ENCODE measurements at places on chromosomes 1 and 21. TPM values are rescaled to one million over a fixed set of nuclear protein-coding genes. Genes with fewer than 3 reads are reported as not detected.

The FCN3 gene
- not detected for total RNA-seq

The CACNA1S gene
- not detected for total RNA-seq

- H3K27me3 ChIP-seq, result peaks cover 4% of the 10 kb centered on the region
- H3K4me1 ChIP-seq, result no peaks in the 10 kb centered on the region
- no peaks in the 10 kb centered on the region for H3K36me3 ChIP-seq
Observed at GRCh38 chr1:98437540-98437939, 224.0 kb upstream of the SNX7 start.

DNA sequence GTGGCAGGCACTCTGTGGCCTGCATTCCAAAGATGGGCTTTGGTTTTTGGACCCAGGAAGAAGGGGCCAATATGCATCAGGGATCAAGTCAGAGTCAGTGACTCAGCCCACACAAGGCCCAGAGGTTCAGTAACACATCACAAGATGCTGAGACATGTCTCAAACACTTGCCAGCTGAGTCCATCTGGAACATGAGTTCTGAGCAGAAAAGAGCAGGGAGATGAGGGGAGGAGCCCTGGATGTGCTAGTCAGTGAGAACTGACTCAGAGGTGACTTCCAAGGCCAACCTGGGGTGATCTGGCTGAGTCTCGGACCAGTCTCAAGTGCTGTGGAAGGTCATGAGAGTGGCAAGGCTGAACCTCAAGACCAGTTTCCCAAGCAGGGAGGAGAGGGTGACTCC is 150.1 kb downstream of the CDC7 start:
- no peak overlapping the region for H3K4me3 ChIP-seq
- no peak overlapping the region for H3K27ac ChIP-seq
- H3K4me1 ChIP-seq, result peaks cover 6% of the 10 kb centered on the region
- DNase-seq, result no peak

GRCh38 chr1:5637171-5637570 is 355.1 kb downstream of the NPHP4 start:
- H3K4me1 ChIP-seq, result peaks cover 1% of the 10 kb centered on the region
- H3K27ac ChIP-seq, result no peak overlapping the region
- peaks cover 28% of the 10 kb centered on the region for H3K27me3 ChIP-seq
- DNase-seq, result no peak

The CFAP45 gene
- 0.80 TPM for total RNA-seq

The TFF2 gene
- total RNA-seq, result not detected

DNA sequence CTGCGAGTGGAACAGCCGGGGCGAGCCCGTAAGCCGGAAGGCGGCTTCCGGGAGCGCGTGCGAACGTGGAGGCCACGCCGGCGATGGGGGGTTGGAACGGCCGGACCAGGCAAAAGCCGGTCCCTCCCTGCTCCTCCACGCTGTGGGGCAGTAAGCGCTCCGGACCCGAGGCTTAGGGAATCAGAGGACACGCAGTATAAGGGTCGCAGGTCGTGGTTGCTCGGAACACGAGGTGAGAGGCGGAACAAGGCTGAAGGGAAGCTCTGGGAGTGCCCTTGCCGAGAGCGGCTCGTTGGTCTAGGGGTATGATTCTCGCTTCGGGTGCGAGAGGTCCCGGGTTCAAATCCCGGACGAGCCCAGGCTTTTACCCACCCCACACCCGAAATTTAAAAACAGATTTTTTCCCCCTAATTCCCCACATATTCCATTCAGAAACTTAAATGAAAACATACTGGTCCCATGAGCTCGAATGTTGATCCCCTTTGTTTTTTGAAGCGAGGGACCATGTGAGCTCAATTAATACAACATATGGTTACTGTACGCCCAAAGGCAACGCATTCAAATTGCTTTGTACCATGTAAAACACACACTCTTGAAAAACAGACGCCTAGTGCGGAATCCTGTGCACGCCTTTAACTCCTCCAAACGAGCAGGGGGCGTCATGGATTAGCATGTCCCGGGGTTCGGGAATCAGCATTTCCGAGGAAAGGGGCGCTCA is 7.2 kb upstream of the MPZL1 start:
- peaks cover 40% of the 10 kb centered on the region for H3K4me1 ChIP-seq
- H3K36me3 ChIP-seq, result peaks cover 7% of the 10 kb centered on the region
- H3K27ac ChIP-seq, result peak overlapping the region; percentile 97
- peak; percentile 81 for DNase-seq
- H3K4me3 ChIP-seq, result peak overlapping the region; percentile 88
- peaks cover 11% of the 10 kb centered on the region for H3K27me3 ChIP-seq

DNA sequence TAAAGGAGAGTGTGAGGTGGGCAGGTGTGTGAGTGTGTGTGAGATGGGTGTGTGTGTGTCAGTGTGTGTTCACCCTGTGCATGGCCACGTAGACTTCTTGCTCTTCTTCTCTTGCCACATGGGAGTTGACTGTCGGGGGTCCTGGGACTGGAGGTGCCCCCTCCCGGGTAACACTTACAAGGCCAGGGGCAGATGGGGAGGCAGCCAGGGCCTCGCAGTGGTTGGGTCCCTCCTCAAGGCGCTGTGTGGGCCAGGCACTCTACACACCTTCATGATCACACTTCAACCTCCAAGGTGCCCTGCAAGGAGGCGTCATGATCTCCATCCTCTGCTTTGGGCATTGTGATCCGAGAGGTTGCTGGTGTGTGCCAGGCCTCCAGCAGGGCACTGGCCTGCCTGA is 2.3 kb downstream of the PLA2G2F start:
- H3K36me3 ChIP-seq, result no peaks in the 10 kb centered on the region
- H3K4me1 ChIP-seq, result no peaks in the 10 kb centered on the region

GRCh38 chr1:216742625-216743024 is 19.4 kb upstream of the ESRRG start:
- no peaks in the 10 kb centered on the region for H3K36me3 ChIP-seq
- no peaks in the 10 kb centered on the region for H3K27me3 ChIP-seq
- DNase-seq, result no peak

- H3K4me3 ChIP-seq, result no peak overlapping the region
- no peaks in the 10 kb centered on the region for H3K36me3 ChIP-seq
- H3K27ac ChIP-seq, result no peak overlapping the region
Observed at GRCh38 chr1:222759451-222760035, 22.5 kb downstream of the FAM177B start.

GRCh38 chr1:205680073-205680851 is at the start of gene SLC45A3:
TSS of gene SLC45A3 (minus strand) at chr1:205680509. CDS start at chr1:205664656, 15,853 bp downstream.
- peaks cover 7% of the 10 kb centered on the region for H3K4me1 ChIP-seq
- H3K27me3 ChIP-seq, result peaks cover 18% of the 10 kb centered on the region
- H3K4me3 ChIP-seq, result peak within 1 kb of the TSS; percentile 74
- no peaks in the 10 kb centered on the region for H3K36me3 ChIP-seq
- peak; percentile 52 for DNase-seq

- DNase-seq, result no peak
- no peak overlapping the region for H3K4me3 ChIP-seq
- no peak overlapping the region for H3K27ac ChIP-seq
- no peaks in the 10 kb centered on the region for H3K4me1 ChIP-seq
- no peaks in the 10 kb centered on the region for H3K36me3 ChIP-seq
Observed at GRCh38 chr1:54556110-54556509, 8.1 kb downstream of the ACOT11 start.

GRCh38 chr1:57492586-57493226 is 68.8 kb upstream of the DAB1 start:
- no peak overlapping the region for H3K4me3 ChIP-seq
- H3K27me3 ChIP-seq, result no peaks in the 10 kb centered on the region
- no peak overlapping the region for H3K27ac ChIP-seq

- H3K4me3 ChIP-seq, result no peak overlapping the region
- H3K27ac ChIP-seq, result no peak overlapping the region
- peaks cover 2% of the 10 kb centered on the region for H3K4me1 ChIP-seq
- no peak for DNase-seq
- H3K27me3 ChIP-seq, result no peaks in the 10 kb centered on the region
Observed at GRCh38 chr1:51699391-51699790, 82.5 kb downstream of the OSBPL9 start.

Measured in activated naive CD8-positive, alpha-beta T cell treated with anti-CD3 and anti-CD28 coated beads for 36 hours (primary cell).